Osteoblast (primary cell): ENCODE measurements at places on chromosomes 11 and 22. TPM values are rescaled to one million over a fixed set of nuclear protein-coding genes. Genes with fewer than 3 reads are reported as not detected.

Gene PRR14L
- 20.3 and 22.1 TPM in 2 replicates for total RNA-seq

Gene PTS
- 48.0 and 56.5 TPM in 2 replicates for total RNA-seq

Gene FIBIN
- total RNA-seq: 22.1 and 30.0 TPM in 2 replicates

Gene MS4A6E
- not detected in 2 replicates for total RNA-seq

Gene OR5AP2
- total RNA-seq: not detected in 2 replicates

Gene OR8H2
- not detected in 2 replicates for total RNA-seq

Gene BRSK2
- 0.36 TPM in 1 of 2 replicates, not detected in the other for total RNA-seq

Gene GAB4
- not detected in 2 replicates for total RNA-seq

Gene OTUB1
- total RNA-seq: 32.1 and 34.4 TPM in 2 replicates

Gene NCF4
- total RNA-seq: under 0.01 and 0.36 TPM in 2 replicates

Gene ACR
- 1.4 TPM in 1 of 2 replicates, not detected in the other for total RNA-seq

Gene SLC6A5
- total RNA-seq: not detected in 2 replicates

Gene DGAT2
- total RNA-seq: 2.9 and 3.6 TPM in 2 replicates

Gene SLC5A12
- total RNA-seq: 0.36 and 0.88 TPM in 2 replicates

Gene SMTNL1
- total RNA-seq: not detected in 2 replicates

Gene SLC22A12
- not detected in 2 replicates for total RNA-seq

Gene SLC5A1
- total RNA-seq: not detected in 2 replicates

Gene CSTF3
- 15.0 and 16.3 TPM in 2 replicates for total RNA-seq

Gene CTNND1
- total RNA-seq: 126 and 140 TPM in 2 replicates

Gene KRTAP5-7
- total RNA-seq: 0.36 and 0.59 TPM in 2 replicates

Gene CD3E
- total RNA-seq: not detected in 2 replicates

Gene OVOL1
- total RNA-seq: not detected in 2 replicates

Gene CARD10
- total RNA-seq: 11.9 and 12.7 TPM in 2 replicates

Gene HBD
- not detected in 2 replicates for total RNA-seq

Gene SYT13
- under 0.01 TPM in 2 replicates for total RNA-seq

Gene FGF4
- total RNA-seq: not detected in 2 replicates

Gene TTC36
- total RNA-seq: 1.1 and 1.2 TPM in 2 replicates

Gene MPZL3
- total RNA-seq: 1.5 and 1.8 TPM in 2 replicates

Gene TENM4
- 63.3 and 76.9 TPM in 2 replicates for total RNA-seq

Gene PIK3IP1
- 31.5 and 40.1 TPM in 2 replicates for total RNA-seq

Gene PTPN5
- not detected in 2 replicates for total RNA-seq

Gene MPPED2
- 1.2 and 2.2 TPM in 2 replicates for total RNA-seq

Gene CATSPERZ
- total RNA-seq: 0.29 TPM in 1 of 2 replicates, not detected in the other

Gene EIF1AD
- total RNA-seq: 28.6 and 31.2 TPM in 2 replicates

Gene RAG2
- not detected in 2 replicates for total RNA-seq

Gene C11orf21
- 0.29 and 0.36 TPM in 2 replicates for total RNA-seq
